ENCODE measurements at places on chromosomes 4 and X. TPM values are rescaled to one million over a fixed set of nuclear protein-coding genes. Genes with fewer than 3 reads are reported as not detected.

PLK4 gene
- 9.1 TPM for total RNA-seq

TEX13D gene
- total RNA-seq = not detected

TRIML2 gene
- total RNA-seq = 9.6 TPM

SATL1 gene
- total RNA-seq = 0.06 TPM

ODAPH gene
- not detected for total RNA-seq

ANOS1 gene
- 3.3 TPM for total RNA-seq

XAGE3 gene
- not detected for total RNA-seq

MAGEB16 gene
- total RNA-seq = not detected

GABRE gene
- 20.7 TPM for total RNA-seq

EMCN gene
- 43.6 TPM for total RNA-seq

RNF175 gene
- total RNA-seq = not detected

ADH1C gene
- not detected for total RNA-seq

USP51 gene
- total RNA-seq = 0.92 TPM

FRG1 gene
- 35.7 TPM for total RNA-seq

EIF1AX gene
- total RNA-seq = 48.1 TPM

AASDH gene
- 6.2 TPM for total RNA-seq

FAM236B gene
- not detected for total RNA-seq

Measured in glomerular endothelial cell (primary cell).